ENCODE measurements at places on chromosomes 5 and 9.
A peak's percentile ranks its signal among the peaks of the same experiment; 100 is the strongest.

- no peaks in the 10 kb centered on the region for H3K4me1 ChIP-seq
- H3K27ac ChIP-seq = no peak overlapping the region
- H3K27me3 ChIP-seq = no peaks in the 10 kb centered on the region
Observed at GRCh38 chr9:93254061-93254481, 70.1 kb downstream of the WNK2 start.

DNA sequence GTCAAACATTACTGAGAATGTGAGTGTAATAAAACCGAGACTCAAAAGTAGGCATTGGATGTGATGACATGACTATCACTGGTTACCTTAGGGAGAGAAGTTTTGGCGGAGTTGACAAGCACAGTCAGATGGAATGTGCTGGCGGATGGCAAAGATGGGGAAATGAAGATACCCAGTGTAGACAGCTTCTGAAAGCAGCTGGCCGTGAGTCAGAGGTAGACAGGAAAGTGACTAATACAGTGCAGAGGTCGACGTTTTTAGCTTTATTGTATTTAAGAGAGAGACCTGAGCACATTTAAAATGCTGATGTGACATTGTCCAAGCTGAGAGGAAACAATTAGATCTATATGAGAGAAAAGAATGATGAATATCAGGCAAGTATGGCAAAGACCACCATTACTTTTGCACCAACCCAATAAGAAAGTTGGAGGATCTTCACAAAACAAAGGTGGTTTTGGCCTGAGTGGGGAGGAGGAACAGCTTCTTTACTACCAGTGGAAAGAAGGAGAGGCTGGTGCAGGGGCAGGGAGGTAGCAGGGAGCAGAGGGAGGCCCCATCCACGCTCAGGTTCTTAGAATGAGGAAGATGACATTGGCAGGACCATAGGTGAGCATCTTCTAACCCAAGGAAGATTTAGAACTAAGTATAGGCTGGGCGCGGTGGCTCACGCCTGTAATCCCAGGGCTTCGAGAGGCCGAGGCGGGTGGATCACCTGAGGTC is 36.7 kb upstream of the KCNIP1 start:
- no peak overlapping the region for H3K4me3 ChIP-seq
- H3K27me3 ChIP-seq = peaks cover under 1% of the 10 kb centered on the region
- DNase-seq = peak; percentile 9
- no peaks in the 10 kb centered on the region for H3K4me1 ChIP-seq

GRCh38 chr5:36055984-36056383 is 10.7 kb downstream of the UGT3A2 start:
- H3K36me3 ChIP-seq = no peaks in the 10 kb centered on the region
- H3K27ac ChIP-seq = no peak overlapping the region
- no peak overlapping the region for H3K4me3 ChIP-seq
- DNase-seq = no peak
- peaks cover 4% of the 10 kb centered on the region for H3K4me1 ChIP-seq

- DNase-seq = no peak
- peaks cover 25% of the 10 kb centered on the region for H3K36me3 ChIP-seq
- H3K4me1 ChIP-seq = peaks cover 74% of the 10 kb centered on the region
- no peaks in the 10 kb centered on the region for H3K27me3 ChIP-seq
Observed at GRCh38 chr5:111255169-111255568, 31.0 kb downstream of the CAMK4 start.

DNA sequence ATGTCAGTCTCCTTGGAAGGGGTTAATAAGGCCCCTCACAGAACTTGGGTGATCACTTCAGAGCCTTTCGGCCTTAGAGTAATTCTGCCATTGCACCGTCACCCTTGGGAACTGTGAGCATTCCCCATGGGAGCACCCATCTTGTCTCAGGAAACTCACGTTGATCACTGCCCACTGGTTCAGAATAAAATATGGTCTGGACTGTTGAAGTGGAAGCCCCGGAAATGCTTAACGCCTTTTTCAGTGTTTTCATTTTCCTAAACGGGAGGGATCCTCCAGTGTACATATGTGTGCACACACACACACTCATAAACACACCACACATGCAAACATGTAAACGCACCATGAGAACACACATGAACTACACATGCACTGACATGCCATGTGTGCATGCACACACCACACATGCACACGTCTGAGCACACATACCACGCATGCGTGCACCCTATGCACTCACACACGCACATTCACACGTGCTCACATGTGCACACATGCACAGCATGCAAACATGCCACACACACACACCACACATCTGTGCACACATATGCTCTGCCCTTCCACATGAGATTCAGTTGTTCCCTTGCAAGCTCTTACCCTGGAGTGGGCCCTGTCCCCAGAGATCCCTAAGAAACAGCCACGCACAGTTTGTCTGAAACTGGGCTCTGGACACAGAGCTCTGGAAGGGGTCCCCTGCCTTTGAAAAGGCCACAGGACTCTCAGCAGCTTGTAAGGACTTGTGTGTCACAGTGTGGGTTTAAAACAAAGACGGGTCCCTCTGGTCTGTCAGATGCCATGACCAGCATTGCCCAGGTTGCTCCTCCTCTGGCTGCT is 17.0 kb downstream of the MRPL36 start:
- H3K4me1 ChIP-seq = peaks cover 17% of the 10 kb centered on the region
- no peak overlapping the region for H3K4me3 ChIP-seq
- no peak overlapping the region for H3K27ac ChIP-seq

- no peak overlapping the region for H3K27ac ChIP-seq
- H3K36me3 ChIP-seq = no peaks in the 10 kb centered on the region
- H3K4me3 ChIP-seq = no peak overlapping the region
- no peak for DNase-seq
Observed at GRCh38 chr9:96665789-96666188, 10.7 kb upstream of the PRXL2C start.

DNA sequence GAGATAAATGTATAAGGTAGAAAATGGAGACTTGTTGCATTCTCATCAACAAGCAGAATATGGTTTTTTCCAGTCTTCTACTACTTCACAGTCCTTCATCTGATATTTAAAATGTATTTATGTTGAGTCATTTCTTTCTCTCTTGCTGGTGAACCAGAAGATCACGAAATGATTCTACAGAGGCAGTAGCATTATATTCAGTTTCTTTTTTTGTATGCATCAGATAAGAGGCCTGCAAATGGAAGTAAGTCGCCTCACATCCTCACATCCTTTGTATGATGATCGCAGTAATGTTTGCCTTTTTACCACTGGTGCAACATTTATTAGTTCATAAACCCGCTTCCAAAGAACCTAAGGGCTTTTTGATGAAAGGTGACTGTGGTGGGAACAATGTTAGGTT is 22.1 kb upstream of the IL13 start:
- peaks cover 44% of the 10 kb centered on the region for H3K36me3 ChIP-seq
- no peaks in the 10 kb centered on the region for H3K27me3 ChIP-seq
- no peak for DNase-seq
- peak overlapping the region; percentile 10 for H3K4me3 ChIP-seq
- peak overlapping the region; percentile 80 for H3K27ac ChIP-seq

DNA sequence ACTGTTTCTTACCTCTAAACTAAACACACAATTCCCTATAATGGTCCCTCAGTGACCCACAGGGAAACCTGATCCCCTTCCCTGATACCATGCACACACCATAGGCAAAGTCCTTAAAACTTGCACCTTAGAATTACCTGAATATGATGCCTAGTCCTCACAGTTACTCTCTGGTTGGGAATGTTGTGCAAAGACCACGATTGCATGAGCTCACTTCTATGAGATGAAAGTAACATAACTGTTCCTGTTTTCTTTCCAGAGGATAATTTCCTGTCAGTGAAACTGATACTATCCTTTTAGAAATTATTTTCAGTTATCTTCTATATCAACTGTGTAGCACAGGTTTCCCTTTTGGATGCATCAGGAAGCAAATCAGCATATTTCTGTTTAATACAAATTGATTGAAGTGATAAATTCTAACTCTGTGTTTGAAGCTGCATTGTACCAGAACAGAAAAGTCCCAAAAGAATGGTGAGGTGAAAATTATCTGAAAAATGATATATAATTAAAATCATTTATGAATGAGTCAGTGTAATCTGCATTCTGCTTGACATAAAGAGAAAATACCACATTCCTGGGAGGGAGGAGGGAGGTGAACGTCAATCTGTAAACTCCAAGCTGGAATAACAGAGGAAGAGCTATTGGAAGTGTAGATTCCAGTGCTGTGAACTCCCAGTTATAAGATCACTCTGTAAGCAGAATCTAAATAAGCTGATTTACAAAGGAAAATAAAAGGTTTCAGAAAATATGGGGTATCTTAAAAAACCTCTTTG is 51.2 kb upstream of the TNFAIP8 start:
- H3K4me3 ChIP-seq = no peak overlapping the region
- H3K27ac ChIP-seq = peak overlapping the region; percentile 86
- H3K36me3 ChIP-seq = peaks cover 14% of the 10 kb centered on the region
- peaks cover 97% of the 10 kb centered on the region for H3K4me1 ChIP-seq
- no peaks in the 10 kb centered on the region for H3K27me3 ChIP-seq
- no peak for DNase-seq

- no peak overlapping the region for H3K4me3 ChIP-seq
- no peak for DNase-seq
- H3K27ac ChIP-seq = no peak overlapping the region
- no peaks in the 10 kb centered on the region for H3K27me3 ChIP-seq
- H3K36me3 ChIP-seq = peaks cover 6% of the 10 kb centered on the region
Observed at GRCh38 chr9:125119643-125120286, 23.6 kb downstream of the SCAI start.

- H3K27me3 ChIP-seq = peaks cover 48% of the 10 kb centered on the region
- no peak within 1 kb of the TSS for H3K4me3 ChIP-seq
Observed at GRCh38 chr9:133609311-133610098, at the start of gene FAM163B. TSS of gene FAM163B (minus strand) at chr9:133609389. CDS start at chr9:133580223, 29,166 bp downstream.

- peaks cover 15% of the 10 kb centered on the region for H3K27me3 ChIP-seq
- no peaks in the 10 kb centered on the region for H3K36me3 ChIP-seq
- no peaks in the 10 kb centered on the region for H3K4me1 ChIP-seq
- DNase-seq = no peak
- no peak overlapping the region for H3K4me3 ChIP-seq
Observed at GRCh38 chr9:38347271-38347671, 45.2 kb upstream of the ALDH1B1 start.

DNA sequence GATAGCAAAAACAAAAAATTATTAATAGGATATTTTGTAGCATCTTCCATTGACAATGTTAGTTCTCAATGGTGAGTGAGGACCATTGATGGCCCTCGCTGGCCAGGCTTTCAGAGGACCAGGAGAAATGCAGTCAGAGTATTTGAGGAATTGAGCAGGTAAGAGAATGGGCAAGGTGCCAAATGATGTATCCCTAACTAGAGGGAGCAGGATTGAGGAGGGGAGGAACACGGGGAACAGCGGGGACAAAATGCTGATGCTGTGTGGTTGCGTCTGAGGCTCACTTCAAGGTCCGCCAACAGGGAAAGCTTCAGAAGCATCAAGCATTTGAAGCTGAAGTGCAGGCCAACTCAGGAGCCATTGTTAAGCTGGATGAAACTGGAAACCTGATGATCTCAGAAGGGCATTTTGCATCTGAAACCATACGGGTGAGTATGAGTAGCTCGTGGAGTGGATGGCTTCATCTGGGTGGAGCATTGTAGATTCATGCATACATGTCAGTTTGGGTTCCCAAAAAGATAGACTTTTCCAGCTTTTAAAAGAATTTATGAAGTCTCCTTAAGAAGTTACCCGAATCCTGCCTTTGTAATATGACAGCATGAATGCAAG is 16.2 kb downstream of the SPTAN1 start:
- no peak for DNase-seq
- no peak overlapping the region for H3K27ac ChIP-seq
- H3K36me3 ChIP-seq = peaks cover 23% of the 10 kb centered on the region
- peaks cover 7% of the 10 kb centered on the region for H3K4me1 ChIP-seq

GRCh38 chr5:66839636-66840185 is 243.5 kb downstream of the MAST4 start:
- H3K4me1 ChIP-seq = peaks cover 28% of the 10 kb centered on the region
- H3K4me3 ChIP-seq = no peak overlapping the region
- peaks cover 32% of the 10 kb centered on the region for H3K27me3 ChIP-seq
- no peaks in the 10 kb centered on the region for H3K36me3 ChIP-seq
- H3K27ac ChIP-seq = no peak overlapping the region
- DNase-seq = no peak

DNA sequence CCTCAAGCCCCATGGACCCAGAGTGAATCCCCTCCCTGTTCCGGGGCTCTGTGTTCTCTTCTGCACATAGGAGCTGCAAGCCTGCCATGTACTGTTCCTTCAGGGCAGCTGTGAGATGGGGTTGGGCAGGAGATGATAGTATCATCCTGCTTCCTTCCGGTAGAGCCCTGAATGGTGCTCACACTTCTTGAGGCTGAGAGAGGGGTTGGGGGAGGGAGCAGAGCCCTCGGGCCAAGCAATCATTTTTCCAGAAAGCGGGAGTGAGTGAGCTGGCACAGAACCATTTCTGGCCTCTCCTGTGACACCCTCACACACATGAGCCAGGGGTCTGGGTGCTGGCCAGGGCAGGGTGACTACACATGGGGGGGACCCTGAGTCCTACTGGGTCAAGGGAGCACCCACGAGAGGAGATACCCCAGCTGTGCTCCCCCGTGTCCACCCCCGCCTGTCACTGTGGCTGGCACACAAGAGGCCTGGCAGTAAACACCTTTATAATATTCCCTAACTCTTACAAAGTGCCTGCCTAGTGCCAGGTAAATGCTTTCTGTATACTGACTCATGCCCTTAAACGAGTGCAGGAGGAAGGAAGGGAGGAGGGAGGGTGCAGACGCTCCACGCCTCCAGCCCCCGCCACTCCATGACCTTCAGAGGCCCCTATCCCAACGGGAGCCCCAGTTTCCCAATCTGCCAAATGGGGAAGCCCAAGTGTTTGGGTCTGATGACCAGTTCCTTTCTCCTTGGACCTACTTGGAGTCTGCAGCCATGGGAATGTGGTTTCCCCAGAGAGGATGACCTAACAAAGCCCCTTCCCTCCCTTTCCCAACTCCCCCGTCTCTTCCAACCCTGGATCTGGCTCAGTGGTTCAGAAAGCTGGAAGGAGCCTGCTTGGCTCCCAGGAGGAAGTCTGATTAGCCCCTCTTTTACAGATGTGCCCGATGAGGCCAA is 15.5 kb downstream of the AKNA start:
- peak; percentile 54 for DNase-seq
- H3K36me3 ChIP-seq = peaks cover 72% of the 10 kb centered on the region
- H3K4me1 ChIP-seq = peaks cover 84% of the 10 kb centered on the region
- H3K4me3 ChIP-seq = peak overlapping the region; percentile 70

All from activated naive CD8-positive, alpha-beta T cell treated with anti-CD3 and anti-CD28 coated beads, Interleukin-2, amount 50 U/mL, for 24 hours (primary cell).